WTC11 (cell line): ENCODE measurements at places on chromosomes 7 and 10. TPM values are rescaled to one million over a fixed set of nuclear protein-coding genes. Genes with fewer than 3 reads are reported as not detected.

Gene INPP5F
- 79.3 to 83.3 TPM (median 80.6 TPM) in 3 replicates for total RNA-seq

Gene GIMAP1
- 0.05 to 0.09 TPM in 2 of 3 replicates, not detected in the other for total RNA-seq

Gene OR2A12
- total RNA-seq = not detected in 3 replicates

Gene ABCA13
- 0.02 to 0.05 TPM (median 0.04 TPM) in 3 replicates for total RNA-seq

Gene GDF10
- 0.09 to 0.24 TPM (median 0.18 TPM) in 3 replicates for total RNA-seq

Gene RELN
- 0.20 to 0.53 TPM (median 0.44 TPM) in 3 replicates for total RNA-seq

Gene EBLN1
- not detected in 3 replicates for total RNA-seq

Gene PLAC9
- 4.6 to 7.3 TPM (median 6.6 TPM) in 3 replicates for total RNA-seq

Gene PPP1R9A
- 16.8 to 18.7 TPM (median 18.0 TPM) in 3 replicates for total RNA-seq

Gene PAX2
- total RNA-seq = 0.09 to 0.21 TPM in 2 of 3 replicates, not detected in the other

Gene GPR15LG
- total RNA-seq = not detected in 3 replicates

Gene SLC16A9
- 4.0 to 5.5 TPM (median 4.7 TPM) in 3 replicates for total RNA-seq

Gene KLF14
- total RNA-seq = not detected in 3 replicates

Gene TMEM236
- 0.04 TPM in 1 of 3 replicates, not detected in the others for total RNA-seq

Gene CTTNBP2
- 19.1 to 22.1 TPM (median 20.5 TPM) in 3 replicates for total RNA-seq

Gene CLRN3
- not detected in 3 replicates for total RNA-seq

Gene CCDC3
- total RNA-seq = 2.1 to 3.5 TPM (median 2.7 TPM) in 3 replicates

Gene ATG9B
- total RNA-seq = 2.4 to 3.8 TPM (median 2.4 TPM) in 3 replicates

Gene ENO4
- total RNA-seq = 0.27 to 1.1 TPM (median 0.42 TPM) in 3 replicates

Gene LIPF
- not detected in 3 replicates for total RNA-seq

Gene PON1
- total RNA-seq = 0.25 to 0.26 TPM in 2 of 3 replicates, not detected in the other

Gene ABCB1
- 0.60 to 0.94 TPM (median 0.82 TPM) in 3 replicates for total RNA-seq

Gene ANK3
- 69.0 to 69.6 TPM (median 69.3 TPM) in 3 replicates for total RNA-seq

Gene OR9A2
- total RNA-seq = not detected in 3 replicates

Gene AOAH
- total RNA-seq = 0.31 to 0.34 TPM in 2 of 3 replicates, not detected in the other

Gene HOXA13
- total RNA-seq = not detected in 3 replicates

Gene PDK4
- total RNA-seq = 0.21 to 0.46 TPM (median 0.31 TPM) in 3 replicates
